ENCODE measurements at places on chromosomes 5 and 9. TPM values are rescaled to one million over a fixed set of nuclear protein-coding genes. Genes with fewer than 3 reads are reported as not detected.

DNA sequence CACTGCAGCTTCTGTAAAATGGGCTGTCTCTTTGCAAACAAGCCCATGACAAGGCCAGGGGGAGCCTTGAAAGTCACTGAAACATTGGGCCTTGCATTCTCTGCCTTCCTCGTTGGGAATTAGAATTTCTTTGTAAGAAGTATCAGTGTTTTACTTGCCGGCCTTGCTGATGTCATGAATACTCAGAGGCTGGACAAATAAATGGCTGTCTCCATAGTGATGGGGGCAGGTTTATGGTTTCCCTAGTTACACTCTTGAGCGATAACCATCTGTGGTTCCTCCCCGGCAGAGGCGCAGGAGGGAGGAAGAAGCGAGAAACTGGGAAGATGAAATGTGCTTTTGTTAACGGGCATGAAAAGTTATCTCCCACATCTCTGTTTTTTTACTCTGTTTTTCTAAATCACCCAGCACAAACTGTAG is 272.7 kb upstream of the PANK3 start:
- DNase-seq = no peak

The PCDHGA3 gene
- total RNA-seq = 4.2 TPM

GRCh38 chr5:133406977-133407632 is 205.2 kb downstream of the FSTL4 start:
- DNase-seq = no peak

The DOCK8 gene
- 5.9 TPM for total RNA-seq

GRCh38 chr5:59186623-59187022 is 603.7 kb downstream of the RAB3C start:
- no peak for DNase-seq

The PCDHB13 gene
- 6.5 TPM for total RNA-seq

DNA sequence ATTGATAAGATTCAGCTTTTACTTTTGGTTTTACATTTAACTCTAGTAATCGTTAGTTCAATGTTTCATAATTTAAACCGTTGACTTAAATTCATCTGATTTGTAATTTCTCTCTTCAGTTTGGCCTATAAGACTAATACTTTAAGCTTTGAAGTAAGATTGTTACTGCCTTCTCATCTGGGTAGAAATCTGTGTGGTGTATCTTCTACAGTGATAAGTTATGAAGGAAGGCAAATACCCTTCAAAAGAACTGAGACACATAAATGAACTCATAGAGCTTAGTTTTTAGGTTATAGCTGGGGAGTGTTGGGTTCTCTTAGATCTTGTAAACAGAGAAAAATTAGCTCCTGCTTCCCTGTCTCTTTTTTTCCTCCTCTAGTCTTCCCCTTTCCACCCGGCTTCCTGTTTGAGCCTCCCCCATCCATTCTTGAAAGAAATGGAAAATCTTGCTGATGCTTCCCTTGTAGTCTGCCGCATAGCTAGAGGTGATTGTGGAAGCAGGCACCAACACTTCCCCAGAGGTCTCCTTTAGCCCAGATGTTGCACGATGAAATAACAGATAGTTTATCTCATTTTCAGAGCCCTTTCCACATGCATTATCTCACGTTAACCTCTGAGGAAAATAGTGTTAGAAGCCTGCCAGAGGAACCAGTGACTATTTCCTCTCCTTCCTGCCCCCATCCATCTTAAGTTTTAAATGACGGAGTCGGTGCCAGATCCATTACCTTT is 2.0 kb upstream of the F2RL2 start:
- DNase-seq = no peak

DNA sequence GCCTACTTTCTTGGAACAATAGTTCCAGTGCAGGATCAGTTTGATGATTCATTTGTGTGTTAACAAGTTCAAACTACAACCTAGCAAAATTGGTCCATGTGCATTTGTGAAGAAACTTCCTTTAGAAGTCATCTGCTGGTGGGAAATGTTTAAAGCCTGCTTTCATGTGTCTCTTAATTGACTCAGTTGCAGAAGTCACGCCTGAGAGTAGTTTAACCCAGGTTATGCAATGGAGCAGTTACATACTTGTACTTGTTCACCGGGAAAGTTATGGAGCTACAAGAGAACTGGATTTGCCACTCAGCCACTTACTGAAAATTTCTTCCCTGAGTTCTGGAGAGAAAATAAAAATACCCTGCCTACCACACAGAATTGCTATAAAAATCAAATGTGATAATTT is 1397.8 kb downstream of the PTPRD start:
- no peak for DNase-seq

DNA sequence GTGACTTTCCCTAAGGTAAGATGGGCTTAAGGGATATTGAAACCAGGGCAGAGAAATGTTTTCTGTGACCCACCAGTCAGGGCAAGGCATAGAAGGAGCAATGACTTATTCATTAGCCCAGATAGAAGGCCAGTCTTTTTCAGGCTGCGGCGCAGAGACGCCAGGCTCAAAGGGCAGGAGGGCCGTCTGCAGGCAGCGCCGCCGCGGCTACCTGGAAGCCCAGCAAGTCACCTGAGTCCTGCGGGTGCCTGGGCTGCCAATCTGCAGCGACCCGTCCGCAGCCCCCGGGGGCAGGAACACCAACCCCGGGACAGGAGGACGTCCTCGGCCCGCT is 322 bp upstream of the SH3GL2 start:
- DNase-seq = no peak

GRCh38 chr5:95842854-95843544 is 20.5 kb upstream of the GLRX start:
- DNase-seq = no peak

The LRRC19 gene
- 0.78 TPM for total RNA-seq

DNA sequence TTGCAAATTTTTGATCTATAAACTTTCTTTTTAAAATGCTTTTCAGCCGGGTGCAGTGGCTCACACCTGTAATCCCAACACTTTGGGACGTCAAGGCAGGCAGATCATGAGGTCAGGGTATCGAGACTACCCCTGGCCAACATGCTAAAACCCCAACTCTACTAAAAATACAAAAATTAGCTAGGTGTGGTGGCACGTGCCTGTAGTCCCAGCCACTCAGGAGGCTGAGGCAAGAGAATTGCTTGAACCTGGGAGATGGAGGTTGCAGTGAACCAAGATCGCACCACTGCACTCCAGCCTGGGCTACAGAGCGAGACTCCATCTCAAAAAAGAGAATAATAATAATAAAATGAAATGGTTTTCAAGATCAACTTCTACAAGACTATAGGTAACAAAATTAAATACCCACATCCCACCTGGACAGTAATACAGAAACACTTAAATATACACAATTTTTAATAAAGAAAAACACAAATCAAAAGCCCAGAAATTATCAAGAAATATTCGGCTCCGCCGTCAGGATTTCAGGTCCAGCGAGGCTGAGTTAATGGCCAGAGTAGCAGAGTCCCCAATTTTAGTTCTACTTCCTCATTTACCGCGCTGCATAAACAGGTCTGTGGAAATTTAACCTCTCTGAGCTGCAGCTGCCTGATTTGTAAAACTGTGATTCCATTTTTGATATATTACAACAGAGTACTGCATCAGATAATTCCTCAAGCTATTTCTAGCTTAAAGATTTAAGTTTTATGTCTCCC is 4.0 kb downstream of the TUT7 start:
- no peak for DNase-seq

GRCh38 chr9:115117999-115118878 is at the start of gene TNC:
TNC (minus strand) TSS chr9:115118157; CDS start chr9:115091018, 27,139 bp downstream.
- DNase-seq = peak; percentile 36

The SLC27A4 gene
- total RNA-seq = 17.1 TPM

The BSPRY gene
- 27.0 TPM for total RNA-seq

- DNase-seq = no peak
Observed at GRCh38 chr5:142096382-142096781, 12.2 kb upstream of the NDFIP1 start.

The BARHL1 gene
- total RNA-seq = not detected

GRCh38 chr9:138046641-138047301 is 169.2 kb downstream of the CACNA1B start:
- no peak for DNase-seq

DNA sequence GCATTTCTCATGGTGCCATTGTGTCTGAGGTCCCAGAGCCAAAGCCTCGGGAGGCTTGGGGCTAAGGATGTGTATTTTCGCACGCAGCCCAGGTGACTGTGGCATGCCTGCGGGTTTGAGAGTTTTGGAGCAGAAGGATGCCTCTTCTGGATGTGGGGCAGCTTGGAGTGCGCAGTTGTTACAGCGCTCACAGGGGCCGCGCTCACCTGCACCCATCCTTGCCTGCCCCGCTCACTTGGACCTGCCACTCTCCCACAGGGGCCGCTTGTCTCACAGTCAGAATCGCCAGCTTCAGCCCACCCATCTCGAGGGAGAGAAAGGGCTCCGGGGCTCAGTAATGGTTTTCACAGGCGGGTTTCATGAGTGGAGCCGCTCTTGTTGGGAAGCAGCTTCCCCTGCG is 132.9 kb downstream of the MVB12B start:
- DNase-seq = no peak

DNA sequence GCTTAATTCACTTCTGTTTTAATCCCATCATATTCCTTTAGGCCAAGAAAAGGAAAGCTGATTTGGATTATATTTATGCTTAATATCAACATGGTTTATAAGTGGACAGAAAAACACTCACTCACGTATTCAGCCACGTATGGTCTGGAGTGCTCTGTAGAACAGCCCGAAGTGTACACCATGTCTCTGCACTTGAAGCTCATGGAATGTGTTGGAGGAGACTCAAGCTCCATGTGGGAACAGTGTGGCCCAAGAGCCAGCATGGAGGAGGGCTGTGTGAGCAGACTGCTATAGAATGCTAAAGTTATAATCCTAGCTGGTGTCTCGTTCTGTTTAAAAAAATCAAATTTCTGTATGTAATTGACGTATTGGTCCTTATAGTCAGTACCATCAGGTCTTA is 32.9 kb downstream of the OTULINL start:
- DNase-seq = no peak

The CCNI2 gene
- 1.6 TPM for total RNA-seq

The PKD2L2 gene
- total RNA-seq = not detected

The GRXCR2 gene
- total RNA-seq = not detected
